ENCODE measurements at places on chromosomes 4 and X.

DNA sequence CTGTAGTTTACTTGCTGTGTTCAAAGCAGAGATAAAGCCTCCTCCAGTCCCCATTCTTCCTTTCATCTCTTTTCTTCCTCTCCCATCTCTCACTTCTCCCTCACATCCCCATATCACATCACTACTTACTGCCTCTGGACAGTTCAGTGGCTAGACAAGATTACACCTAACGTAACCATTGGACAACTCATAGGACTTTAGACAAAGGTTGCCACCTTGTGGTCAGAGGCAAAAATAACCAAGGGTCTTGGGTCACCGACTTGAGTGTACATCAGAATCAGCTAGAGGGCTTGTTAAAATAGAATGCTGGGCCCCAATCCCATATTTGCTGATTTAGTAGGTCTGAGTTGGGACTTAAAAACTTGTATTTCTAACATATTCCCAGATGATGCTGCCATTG, 109.3 kb upstream of the DGKK start:
- peak; percentile 64 for DNase-seq

GRCh38 chrX:110418316-110419235, 59.9 kb downstream of the RTL9 start:
- DNase-seq: peak; percentile 69

- no peak for DNase-seq
Observed at GRCh38 chrX:153868576-153869472, 17.1 kb downstream of the L1CAM start.

- no peak for DNase-seq
Observed at GRCh38 chr4:41232406-41232805, 18.1 kb upstream of the APBB2 start.

GRCh38 chr4:189364032-189364449, 576.6 kb upstream of the FRG1 start:
- no peak for DNase-seq

Data from fibroblast of the aortic adventitia (primary cell).